Stimulated activated CD4-positive, alpha-beta T cell treated with anti-CD3 and anti-CD28 coated beads, TNF-alpha, amount 100 ng/mL, for 1 hour (primary cell): ENCODE measurements at places on chromosomes 1 and 21.
A peak's percentile ranks its signal among the peaks of the same experiment; 100 is the strongest.

DNA sequence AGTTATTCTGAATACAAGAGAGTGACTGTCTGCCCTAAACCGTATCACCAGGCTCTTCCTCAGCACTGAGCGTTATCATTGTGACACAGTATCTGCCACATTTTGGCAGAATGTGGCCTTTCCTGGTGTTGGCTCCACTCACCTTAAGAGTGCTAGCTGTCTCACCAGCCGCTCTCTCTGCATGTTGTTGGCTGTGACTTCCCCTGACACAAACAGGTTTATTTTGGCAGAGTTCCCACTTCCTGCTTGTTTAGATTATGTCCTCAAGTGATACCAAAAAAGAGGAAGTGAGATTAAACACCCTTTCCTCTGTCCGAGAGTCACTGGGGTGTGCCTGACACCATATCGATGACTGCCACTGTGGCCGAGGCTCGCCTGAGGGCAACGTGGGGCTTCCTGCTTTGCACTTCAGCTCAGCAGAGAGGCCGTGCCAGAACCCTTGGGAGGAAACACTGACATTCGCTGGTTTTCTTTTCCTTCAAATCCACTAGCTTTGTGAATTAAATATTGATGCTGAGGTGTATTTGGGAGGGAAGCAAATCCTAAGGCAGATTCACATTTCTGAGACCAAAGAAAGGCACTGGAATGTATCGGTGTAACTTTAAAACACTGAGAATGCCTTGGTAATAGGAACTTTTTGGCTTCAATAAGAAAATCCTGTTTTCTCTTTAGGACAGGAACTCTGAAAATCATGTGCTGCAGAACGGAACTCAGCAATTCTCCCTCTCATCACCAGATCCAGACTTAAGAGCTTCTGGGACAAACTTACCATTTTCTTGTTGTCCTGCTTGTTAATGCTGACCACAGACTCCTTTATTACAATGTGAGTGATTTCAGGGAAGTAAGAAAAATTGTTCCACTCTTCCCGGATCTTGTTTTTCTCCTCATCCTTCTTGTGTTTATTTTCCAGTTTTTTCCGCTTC is 102.1 kb downstream of the JAK1 start:
- peak; percentile 9 for DNase-seq

DNA sequence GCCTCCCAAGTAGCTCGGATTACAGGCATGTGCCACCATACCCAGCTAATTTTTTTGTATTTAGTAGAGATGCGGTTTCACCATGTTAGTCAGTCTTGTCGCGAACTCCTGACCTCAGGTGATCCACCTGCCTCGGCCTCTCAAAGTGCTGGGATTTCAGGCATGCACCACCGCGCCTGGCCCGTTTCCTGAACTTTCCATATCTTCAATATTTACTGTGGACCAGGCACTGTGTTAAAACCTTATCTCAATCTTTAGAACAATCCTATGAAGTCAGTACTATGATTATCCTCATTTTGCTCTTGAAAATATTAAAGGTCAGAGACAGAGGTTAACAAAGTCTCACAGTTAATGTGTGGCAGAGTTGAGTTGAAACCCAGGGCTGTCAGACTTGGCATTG is 1.6 kb upstream of the ADCY10 start:
- DNase-seq, result no peak

- DNase-seq, result no peak
These were observed 28.5 kb downstream of the TEX35 start for GRCh38 chr1:178541379-178541778.

- no peak for DNase-seq
These were observed 1332.4 kb upstream of the ADGRL2 start for GRCh38 chr1:80468356-80468755.

DNA sequence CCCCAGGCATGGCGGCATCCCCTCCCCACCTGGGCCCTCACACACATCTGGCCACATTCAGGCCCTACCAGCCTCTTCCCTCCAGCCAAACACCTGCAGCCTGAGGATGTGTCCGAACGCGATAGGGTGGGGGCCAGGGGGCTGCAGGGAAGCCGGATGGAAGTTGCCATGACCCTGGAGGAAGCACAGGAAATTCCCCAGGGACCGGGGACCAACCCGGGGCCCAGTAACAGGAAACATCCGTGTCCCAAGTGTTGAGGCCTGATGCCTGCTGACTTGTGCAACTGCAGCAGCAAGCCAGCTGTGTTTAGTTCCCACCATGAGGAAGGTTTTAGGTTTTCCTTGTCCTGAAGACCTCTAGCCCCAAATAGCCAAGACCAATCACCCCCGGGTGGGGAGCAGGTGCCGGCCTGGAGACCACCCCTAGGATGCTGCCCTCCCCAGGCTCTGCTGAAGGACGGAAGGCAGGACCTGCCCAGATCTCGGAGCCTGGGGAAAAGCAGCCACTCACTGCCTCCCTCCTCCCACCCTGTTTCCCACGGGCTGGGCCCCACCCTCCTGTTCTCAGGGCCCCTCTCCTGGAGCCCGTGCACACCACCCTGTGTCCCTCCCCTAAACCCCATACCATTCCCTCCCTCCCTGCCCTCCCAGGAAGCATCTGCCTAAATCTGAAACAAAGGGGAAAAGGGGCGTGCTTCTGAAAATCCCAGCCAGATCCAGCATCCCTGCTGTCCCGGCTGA is 29.8 kb downstream of the MEGF6 start:
- no peak for DNase-seq

DNA sequence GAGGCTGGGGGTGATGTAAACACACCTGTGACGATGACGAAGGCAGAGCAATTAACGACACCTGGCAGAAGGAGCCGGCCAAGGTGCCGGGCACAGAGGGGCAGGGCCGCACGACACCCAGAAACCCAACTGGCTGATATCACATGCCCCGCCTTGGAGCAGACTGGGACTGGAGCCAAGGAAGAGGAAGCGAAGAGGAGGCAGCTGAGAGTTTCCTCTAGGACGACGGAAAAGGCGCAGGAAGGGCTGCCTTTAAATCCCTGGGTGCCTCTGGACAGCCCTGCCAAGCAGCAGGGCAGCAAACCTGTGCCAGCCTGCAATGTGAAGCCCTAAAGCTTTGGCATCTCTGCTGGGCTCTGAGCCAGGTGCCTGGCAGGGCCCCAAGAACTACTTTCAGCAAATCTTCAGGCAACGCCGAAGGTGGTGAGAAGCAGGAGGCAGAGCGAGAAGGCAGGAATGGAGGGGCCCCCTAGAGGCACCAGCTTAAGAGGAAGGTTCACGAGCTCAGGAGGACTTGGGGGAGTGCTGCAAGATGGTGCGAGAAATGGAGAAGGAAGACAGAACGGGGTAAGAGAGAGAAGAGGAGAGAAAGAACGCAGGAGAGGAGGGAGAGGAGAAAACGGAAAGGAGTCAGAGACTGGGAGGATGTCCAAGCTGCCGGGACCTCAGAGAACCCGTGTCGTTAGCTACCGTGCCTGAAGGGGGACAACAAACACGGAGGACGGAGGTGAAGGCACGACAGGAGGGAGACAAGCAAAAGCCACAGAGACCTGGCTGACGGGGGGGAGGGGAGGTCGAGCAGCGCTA is 25.3 kb upstream of the PEF1 start:
- DNase-seq, result no peak

GRCh38 chr1:49086327-49086726 is 309.6 kb upstream of the BEND5 start:
- DNase-seq, result no peak

- DNase-seq, result no peak
These were observed 50.7 kb upstream of the RHOU start for GRCh38 chr1:228684607-228685006.

GRCh38 chr1:176809292-176809691 is 346.3 kb downstream of the PAPPA2 start:
- no peak for DNase-seq

DNA sequence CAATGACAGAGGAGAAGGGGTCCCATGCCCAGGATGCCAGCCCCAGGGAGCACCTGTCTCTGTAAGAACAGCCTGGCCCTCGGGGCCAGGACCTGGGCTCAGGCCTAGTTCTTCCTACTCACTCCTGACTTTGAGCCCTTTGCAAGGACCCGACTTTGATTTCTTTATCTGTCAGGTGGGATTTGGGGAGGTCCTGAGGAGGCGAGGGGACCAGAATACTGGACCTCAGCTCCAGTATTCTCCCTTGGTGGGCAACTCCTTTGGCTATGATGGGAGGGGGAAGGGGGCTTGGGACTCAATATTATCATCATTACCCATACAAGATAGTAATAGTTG is 18.1 kb downstream of the KCNQ4 start:
- DNase-seq, result no peak

DNA sequence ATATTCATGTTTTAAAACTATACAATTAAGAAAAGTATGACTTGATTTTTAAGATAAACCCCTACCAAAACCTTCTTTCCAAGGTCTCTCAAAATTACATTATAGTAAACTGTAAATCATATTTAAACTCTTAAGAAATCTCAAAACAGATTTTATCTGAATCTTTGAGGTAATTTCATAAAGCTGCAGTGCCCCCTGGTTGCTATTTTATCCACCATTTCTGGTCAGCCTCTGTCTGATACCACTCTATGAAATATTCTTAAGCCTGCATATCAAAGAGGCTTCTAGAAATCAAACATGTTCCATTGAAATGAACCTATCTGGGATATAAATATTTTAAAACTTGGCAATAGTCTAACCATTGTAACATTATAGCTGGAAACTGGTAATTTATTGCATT is 317.3 kb downstream of the COL11A1 start:
- no peak for DNase-seq

- no peak for DNase-seq
These were observed 102.2 kb downstream of the COQ8A start for GRCh38 chr1:227042292-227042691.
